ENCODE measurements at places on chromosomes 3 and 15. TPM values are rescaled to one million over a fixed set of nuclear protein-coding genes. Genes with fewer than 3 reads are reported as not detected.

DNA sequence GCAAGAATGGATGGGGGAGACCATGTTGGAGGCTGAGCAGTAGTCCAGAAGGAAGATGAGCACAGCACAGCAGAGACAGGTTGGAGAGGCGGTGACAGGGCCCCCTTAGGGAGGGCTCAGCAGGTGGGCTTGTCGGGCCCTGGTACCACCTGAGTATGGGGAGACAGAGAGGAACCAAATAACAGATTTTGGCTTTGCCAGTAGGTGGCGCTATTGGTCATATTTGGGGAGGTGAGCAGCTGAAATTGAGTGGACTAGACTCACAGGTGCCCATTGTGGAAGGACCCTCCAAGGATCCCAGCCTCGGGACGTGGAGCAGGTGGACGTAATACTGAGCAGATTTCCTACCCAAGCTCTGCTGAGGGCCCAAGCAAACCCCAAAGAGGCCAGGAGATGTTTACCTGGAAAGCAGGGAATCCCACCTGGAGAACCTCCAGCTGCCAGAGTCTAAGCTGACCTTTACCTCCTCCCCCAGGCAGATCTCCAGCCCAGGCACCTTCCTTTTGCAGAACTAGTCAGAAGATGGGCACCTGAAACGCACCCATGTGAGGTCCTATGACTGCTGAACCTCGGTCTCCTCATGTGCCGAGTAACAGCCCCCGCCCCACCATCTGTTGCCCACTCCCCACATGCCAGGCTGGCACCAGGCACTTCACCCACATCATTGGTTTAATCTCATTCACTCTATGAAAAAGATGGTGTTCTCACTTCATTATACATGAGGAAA lies 24.6 kb upstream of the CORO2B start:
- peak; percentile 80 for DNase-seq

DNA sequence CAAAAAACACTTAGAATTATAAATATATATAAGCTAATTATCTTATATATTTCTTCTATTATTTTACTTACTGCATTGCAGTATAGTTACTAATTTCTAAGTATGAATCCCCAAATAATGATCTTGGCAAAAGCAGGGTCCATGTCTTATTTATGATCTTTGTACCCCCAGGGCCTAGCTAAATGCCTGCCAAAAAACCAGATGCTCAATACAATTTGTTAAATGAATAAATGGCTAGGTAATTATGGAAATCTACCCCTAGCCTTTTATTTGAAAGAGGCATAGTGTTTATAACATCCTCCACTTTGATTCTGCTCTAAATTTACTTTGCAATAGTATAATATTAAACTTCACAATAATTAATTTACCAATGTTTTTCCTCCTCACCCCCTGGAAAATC lies 69.5 kb downstream of the CSNK1G1 start:
- DNase-seq: no peak

- no peak for DNase-seq
Measured at GRCh38 chr3:17539436-17539835, 203.0 kb downstream of the TBC1D5 start.

GRCh38 chr3:127213381-127213918 lies 20.5 kb downstream of the PRR23E start:
- DNase-seq: no peak

The LMCD1 gene
- 1.1 TPM for total RNA-seq

The CMSS1 gene
- 34.8 TPM for total RNA-seq

DNA sequence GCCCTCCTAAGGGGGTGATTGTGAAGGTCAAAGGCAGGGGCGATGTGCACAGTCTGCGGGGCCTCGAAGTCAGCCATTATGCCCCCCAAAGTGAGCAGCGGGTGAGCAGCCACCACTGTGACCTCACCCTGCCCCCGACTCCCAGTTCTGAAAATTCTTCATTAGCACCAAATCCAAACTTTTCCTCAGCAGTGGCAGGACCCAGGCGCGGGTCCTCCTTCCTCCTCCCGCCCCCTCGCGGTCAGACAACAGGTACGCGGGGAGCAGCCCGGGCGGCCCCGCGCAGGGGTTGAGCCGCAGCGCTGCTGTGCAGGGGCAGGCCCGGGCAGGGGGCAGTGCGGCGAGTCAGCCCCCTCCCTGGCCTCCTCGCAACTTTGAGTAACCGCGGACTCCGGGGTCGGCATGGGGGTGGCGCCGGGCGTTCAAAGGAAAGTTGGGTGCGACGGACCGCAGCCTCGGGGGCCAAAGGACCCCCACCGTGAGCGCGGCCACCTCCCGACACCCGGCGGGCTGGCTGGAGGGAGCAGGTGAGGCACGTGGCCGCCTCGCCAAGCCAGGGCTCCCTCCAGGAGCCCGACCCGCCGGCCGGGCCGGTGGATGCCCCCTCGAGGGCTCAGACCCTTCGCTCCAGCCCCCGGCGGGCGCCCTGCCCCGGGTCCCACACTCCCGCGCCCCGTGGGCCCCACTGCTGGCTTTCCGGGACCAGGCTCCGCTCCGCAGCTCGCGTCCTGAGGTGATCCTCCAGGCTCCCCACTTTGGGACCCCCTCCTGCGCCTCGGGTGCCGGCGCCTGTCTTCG lies 49.4 kb upstream of the CCDC174 start:
- DNase-seq: no peak

GRCh38 chr3:4838621-4839022 lies 140.6 kb upstream of the BHLHE40 start:
- DNase-seq: no peak

DNA sequence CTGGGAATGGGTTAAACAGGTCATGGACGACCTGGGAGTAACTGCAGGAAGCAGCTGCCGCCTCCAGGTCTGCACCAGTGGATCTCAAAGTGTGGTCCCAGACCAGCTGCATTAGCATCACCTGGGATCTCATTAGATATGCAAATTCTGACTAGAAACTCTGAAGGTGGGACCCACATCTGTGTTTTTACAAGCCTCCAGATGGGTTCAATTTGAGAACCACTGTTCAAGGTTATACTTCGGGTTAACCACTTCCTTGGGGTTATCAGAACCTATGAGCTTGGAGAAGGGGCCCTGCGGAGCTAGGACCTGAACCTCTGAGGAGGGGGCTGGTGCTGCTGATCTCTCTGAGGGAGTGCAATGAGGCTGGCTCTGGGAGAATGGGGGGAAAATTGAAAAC lies 324.8 kb upstream of the CTDSPL start:
- no peak for DNase-seq

The LOXL1 gene
- 3.5 TPM for total RNA-seq

The SLC15A2 gene
- total RNA-seq: 2.2 TPM

DNA sequence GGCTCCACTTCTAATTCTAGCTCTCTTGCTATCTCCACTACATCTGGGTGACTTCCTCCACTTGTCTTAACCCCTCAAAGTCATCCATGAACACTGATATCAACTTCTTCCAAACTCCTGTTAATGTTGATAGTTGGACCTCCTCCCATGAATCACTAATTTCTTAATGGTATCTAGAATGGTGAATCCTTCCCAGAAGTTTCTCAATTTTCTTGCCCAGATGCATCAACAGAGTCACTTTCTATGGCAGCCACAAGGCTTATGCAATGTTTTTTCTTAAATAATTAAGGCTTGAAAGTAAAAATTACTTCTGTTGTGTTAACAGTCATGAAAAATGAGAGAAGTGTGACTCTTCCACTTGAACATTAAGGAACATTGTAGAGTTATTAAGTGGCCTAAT lies 164.3 kb downstream of the PCCB start:
- DNase-seq: no peak

Data from activated CD4-positive, alpha-beta T cell treated with anti-CD3 and anti-CD28 coated beads, Interleukin-2, amount 10 ng/mL, durations not matched to agents 7 days and 5 days (primary cell).